Muscle of leg (tissue), 16 donors: ENCODE measurements at places on chromosomes 11 and 22. TPM values are rescaled to one million over a fixed set of nuclear protein-coding genes. Genes with fewer than 3 reads are reported as not detected.
A peak's percentile ranks its signal among the peaks of the same experiment; 100 is the strongest.

- no peaks in the 10 kb centered on the region for H3K27me3 ChIP-seq
- peak overlapping the region; percentile 38 for H3K27ac ChIP-seq
- no peaks in the 10 kb centered on the region for H3K36me3 ChIP-seq
- peak; percentile 78 for DNase-seq
- H3K4me1 ChIP-seq: peaks cover 17% of the 10 kb centered on the region
Observed at GRCh38 chr11:71418643-71419042, 29.6 kb downstream of the DHCR7 start.

DNA sequence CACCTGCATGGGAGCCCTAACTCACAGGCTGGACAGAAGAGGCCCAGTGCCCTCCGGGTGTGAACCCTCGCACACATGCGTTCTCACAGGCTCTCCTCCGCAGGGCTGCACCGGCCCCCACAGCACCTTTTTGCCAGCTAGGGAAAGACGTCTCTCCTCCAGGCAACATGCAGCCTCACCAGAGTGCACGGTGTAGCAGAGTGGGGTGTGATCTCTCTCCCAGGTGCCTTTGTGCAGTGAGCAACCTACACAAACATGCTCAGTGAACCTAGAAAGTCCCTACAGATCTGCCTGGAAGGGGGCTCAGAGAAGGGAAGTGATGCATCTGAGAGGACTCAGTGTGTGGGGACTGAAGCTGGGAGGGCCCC, 3.7 kb upstream of the CARNS1 start:
- no peak for DNase-seq
- H3K27me3 ChIP-seq: peaks cover 55% of the 10 kb centered on the region
- H3K4me1 ChIP-seq: peaks cover 68% of the 10 kb centered on the region
- no peak overlapping the region for H3K27ac ChIP-seq

GRCh38 chr11:64419818-64420485, 61.0 kb downstream of the RPS6KA4 start:
- DNase-seq: peak; percentile 62
- H3K36me3 ChIP-seq: no peaks in the 10 kb centered on the region
- H3K4me1 ChIP-seq: peaks cover 4% of the 10 kb centered on the region

DNA sequence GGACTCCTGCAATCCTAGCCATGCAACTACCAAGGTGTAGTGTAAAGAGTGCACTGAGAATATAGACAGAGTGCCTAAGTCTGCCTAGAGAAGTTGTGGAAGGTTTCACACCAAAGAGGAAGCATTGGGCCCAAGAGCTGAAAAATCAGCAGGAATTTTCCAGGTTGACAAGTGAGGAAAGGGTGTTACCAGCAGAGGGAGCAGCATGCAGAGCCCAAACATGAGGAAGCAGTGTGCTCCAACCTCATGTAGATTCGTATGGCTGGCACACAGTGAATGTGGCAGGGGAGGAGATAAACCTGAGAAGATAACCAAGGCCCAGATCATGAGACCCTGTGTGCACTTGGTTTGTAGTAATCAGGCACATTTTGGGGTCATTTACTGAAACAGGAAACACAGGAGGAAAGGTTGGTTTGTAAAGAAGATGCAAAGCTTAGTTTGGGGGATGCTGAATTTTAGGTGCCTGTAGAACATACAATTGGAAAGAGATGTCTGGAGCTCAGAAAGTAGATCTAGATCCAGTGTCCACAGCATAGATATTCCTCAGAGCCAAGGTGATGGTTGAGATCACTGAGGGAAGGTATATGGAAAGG, 1.7 kb downstream of the HPX start:
- no peak overlapping the region for H3K27ac ChIP-seq
- no peaks in the 10 kb centered on the region for H3K4me1 ChIP-seq
- peak; percentile 58 for DNase-seq
- no peaks in the 10 kb centered on the region for H3K36me3 ChIP-seq

- peaks cover 43% of the 10 kb centered on the region for H3K27me3 ChIP-seq
- H3K36me3 ChIP-seq: no peaks in the 10 kb centered on the region
- peaks cover 16% of the 10 kb centered on the region for H3K4me1 ChIP-seq
- peak; percentile 31 for DNase-seq
- no peak overlapping the region for H3K27ac ChIP-seq
Observed at GRCh38 chr11:119147604-119148333, 1.1 kb upstream of the ABCG4 start.

- no peaks in the 10 kb centered on the region for H3K27me3 ChIP-seq
- no peaks in the 10 kb centered on the region for H3K4me1 ChIP-seq
- no peak overlapping the region for H3K27ac ChIP-seq
- no peak overlapping the region for H3K4me3 ChIP-seq
- peaks cover 19% of the 10 kb centered on the region for H3K36me3 ChIP-seq
Observed at GRCh38 chr22:31828739-31829138, 74.9 kb downstream of the DEPDC5 start.

- H3K36me3 ChIP-seq: peaks cover 20% of the 10 kb centered on the region
- no peak for DNase-seq
- H3K27ac ChIP-seq: no peak overlapping the region
- peaks cover 15% of the 10 kb centered on the region for H3K4me1 ChIP-seq
- H3K27me3 ChIP-seq: peaks cover 6% of the 10 kb centered on the region
Observed at GRCh38 chr11:70402685-70403084, 4.4 kb downstream of the CTTN start.

- H3K4me1 ChIP-seq: peaks cover 92% of the 10 kb centered on the region
- H3K4me3 ChIP-seq: no peak overlapping the region
- DNase-seq: peak; percentile 91
- H3K27me3 ChIP-seq: peaks cover 2% of the 10 kb centered on the region
Observed at GRCh38 chr22:24432059-24432853, 4.9 kb downstream of the ADORA2A start.

DNA sequence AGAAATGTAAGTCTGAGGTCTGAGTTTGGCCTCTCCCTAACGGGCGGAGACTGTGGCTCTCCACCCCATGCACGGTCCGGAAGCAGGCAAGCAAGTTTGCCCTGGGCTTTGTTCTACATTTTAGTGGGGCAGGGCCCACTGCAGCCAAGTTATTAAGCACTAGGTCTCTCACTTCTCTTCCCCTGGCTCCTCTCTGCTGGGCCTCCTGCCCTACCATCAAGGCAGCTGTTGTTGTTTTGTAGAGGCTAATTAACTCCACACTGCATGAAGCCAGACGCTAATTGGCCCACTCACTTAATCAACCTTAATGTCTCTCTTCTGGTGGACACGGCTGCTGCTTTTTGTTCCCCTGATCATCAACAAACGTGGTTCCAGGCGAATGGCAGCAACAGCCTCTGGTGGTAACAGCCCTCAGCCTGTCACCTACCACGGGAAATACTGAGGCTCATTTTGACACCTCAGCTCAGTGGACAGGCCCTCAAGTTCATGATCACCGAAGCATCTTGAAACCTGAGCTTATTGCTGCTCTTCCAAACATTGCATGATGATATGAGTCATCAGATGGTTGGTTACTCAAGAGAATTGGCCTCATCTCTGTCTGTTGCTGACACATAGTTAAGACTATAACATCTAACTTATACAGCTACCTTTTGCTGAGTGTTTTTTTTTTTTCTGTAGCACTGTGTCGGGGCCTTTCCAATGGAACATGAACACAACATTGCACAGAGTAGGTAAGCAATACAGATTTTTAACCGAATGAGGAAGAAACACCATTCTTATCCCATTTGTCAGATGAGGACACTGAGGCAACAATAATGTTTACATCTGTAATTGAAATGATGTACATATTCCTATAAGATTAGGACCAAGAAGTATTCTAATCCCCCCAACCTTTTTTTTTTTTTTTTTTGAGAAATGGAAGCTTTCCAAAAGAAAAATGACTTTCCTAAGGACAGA, 20.8 kb upstream of the LMO2 start:
- peaks cover 8% of the 10 kb centered on the region for H3K4me1 ChIP-seq
- no peaks in the 10 kb centered on the region for H3K27me3 ChIP-seq
- no peak overlapping the region for H3K27ac ChIP-seq
- peak; percentile 47 for DNase-seq
- H3K4me3 ChIP-seq: no peak overlapping the region
- H3K36me3 ChIP-seq: no peaks in the 10 kb centered on the region

DNA sequence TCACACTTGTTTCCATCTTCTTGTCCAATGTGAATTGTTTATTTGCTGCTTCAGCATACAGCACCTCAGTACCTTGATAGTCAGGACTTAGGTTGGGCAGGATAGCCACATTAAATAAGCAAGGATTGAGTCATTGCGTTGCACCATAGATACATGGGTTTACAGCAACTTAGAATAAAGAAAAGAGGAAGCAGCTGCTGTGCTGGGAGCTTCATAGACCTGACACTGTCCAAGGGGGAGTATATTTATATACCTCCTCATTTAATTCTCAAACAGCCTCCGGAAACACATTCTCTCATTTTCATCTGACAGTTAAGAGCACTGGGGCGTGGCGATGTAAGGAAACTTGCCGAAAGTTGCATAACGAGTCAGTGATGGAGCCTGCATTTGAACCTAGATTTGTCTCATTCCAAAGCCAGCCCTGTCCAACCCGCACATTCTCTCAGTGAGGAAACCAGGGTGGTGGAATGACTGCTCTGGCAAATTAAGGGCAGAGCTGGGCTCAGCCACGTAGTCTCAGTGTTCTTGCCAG, 42.2 kb downstream of the UBASH3B start:
- peak; percentile 44 for DNase-seq
- H3K27ac ChIP-seq: no peak overlapping the region
- no peaks in the 10 kb centered on the region for H3K36me3 ChIP-seq
- no peaks in the 10 kb centered on the region for H3K27me3 ChIP-seq
- no peak overlapping the region for H3K4me3 ChIP-seq
- peaks cover 2% of the 10 kb centered on the region for H3K4me1 ChIP-seq

KRTAP5-10 gene
- polyA plus RNA-seq: not detected

SPA17 gene
- 4.5 TPM for polyA plus RNA-seq

DNA sequence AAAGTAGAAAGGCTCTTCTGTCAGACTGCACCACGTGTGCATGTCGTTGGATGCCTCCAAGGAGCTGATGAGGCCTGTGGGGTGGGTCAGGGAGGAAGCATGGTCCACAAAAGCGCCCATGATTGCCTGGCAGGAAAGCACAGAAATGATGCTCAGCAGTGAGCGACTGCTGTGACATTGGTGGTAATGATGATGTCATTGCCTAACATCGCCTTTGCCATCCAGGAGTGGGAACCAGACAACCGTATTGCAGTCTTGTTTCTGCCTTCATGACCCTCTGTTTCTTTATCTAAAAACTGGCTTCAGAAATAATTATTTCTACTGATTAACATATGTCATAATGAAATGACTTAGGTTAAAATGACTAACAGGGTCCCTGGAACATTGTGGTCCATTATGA, 477.8 kb upstream of the B3GAT1 start:
- no peak for DNase-seq
- H3K36me3 ChIP-seq: no peaks in the 10 kb centered on the region
- no peaks in the 10 kb centered on the region for H3K27me3 ChIP-seq

DNA sequence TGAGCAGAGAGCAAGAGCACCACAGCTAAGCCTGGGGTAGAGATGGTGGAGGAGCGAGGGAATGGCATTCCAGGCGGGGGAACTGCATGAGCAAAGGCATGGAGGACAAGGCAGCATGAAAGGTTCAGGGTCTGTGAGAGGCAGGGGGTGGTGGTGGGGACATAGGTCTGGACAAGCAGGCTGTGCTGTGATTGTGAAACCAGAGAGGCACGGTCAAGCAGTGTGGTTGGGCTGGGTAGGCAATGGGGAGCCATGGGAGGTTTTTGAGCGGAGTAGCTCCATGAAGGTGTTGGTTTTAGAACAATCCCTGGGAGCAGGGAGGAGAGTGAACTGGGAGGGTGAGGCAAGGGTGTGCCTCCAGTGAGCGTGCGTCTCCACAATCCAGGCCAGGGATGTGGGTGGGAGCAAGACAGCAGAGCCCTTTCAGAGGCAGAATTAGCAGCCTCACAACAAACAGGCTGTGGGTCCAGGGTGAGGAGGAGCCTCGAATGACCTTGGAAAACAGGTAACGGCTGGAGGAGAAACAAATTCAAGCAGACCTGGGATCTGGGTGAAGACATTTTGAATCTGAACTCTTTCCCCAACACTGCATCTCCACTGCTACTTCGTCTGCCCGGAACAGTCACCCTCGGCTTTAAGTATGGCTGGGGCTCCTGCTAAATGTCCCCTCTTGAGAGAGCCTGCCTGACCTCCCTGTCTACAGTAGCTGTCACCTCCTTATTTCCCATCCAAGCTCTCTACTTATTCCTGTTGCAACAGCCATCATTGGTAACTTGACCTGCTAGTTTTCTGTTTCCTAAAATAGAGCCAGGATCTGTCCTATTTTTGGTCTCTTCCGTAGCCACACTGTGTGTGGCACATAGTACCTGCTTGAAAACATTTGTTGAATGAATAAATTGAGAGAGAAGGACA, 27.0 kb upstream of the TSPAN18 start:
- H3K27me3 ChIP-seq: no peaks in the 10 kb centered on the region
- no peak for DNase-seq
- no peak overlapping the region for H3K4me3 ChIP-seq
- no peaks in the 10 kb centered on the region for H3K36me3 ChIP-seq
- H3K4me1 ChIP-seq: peaks cover 35% of the 10 kb centered on the region
- no peak overlapping the region for H3K27ac ChIP-seq

- H3K27ac ChIP-seq: no peak overlapping the region
- peak; percentile 16 for DNase-seq
- peaks cover 74% of the 10 kb centered on the region for H3K36me3 ChIP-seq
- H3K27me3 ChIP-seq: no peaks in the 10 kb centered on the region
- H3K4me1 ChIP-seq: no peaks in the 10 kb centered on the region
Observed at GRCh38 chr22:29524442-29525191, 28.9 kb downstream of the THOC5 start.

DNA sequence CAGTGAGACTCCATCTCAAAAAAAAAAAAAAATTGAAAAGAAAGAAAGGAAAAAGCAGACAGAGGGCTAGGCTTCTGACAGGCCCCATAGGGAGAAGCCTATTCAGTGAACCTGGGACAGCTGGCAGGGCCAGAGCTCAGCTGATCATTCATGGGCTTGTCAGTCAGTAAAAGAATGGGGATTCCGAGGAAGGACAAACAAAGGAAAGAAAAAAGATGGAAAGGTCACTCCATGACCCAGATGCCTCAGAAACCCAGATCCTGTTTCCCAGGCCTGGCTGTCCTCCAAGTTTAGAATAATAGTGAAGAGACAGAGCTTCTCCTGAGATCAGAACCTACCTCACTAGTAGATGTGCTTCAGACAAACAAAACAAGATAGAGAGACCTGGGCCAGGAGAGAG, 34.3 kb upstream of the ASPHD2 start:
- H3K36me3 ChIP-seq: no peaks in the 10 kb centered on the region
- peaks cover 2% of the 10 kb centered on the region for H3K27me3 ChIP-seq
- H3K4me3 ChIP-seq: no peak overlapping the region
- H3K27ac ChIP-seq: no peak overlapping the region
- no peaks in the 10 kb centered on the region for H3K4me1 ChIP-seq
- DNase-seq: no peak

DCDC1 gene
- 0.18 TPM for polyA plus RNA-seq

LRRC10B gene
- polyA plus RNA-seq: 0.21 TPM

- H3K36me3 ChIP-seq: no peaks in the 10 kb centered on the region
- no peaks in the 10 kb centered on the region for H3K4me1 ChIP-seq
- H3K4me3 ChIP-seq: no peak overlapping the region
Observed at GRCh38 chr11:105899772-105900171, 122.3 kb downstream of the MSANTD4 start.

GRCh38 chr11:26805001-26805400, 83.1 kb upstream of the SLC5A12 start:
- no peaks in the 10 kb centered on the region for H3K4me1 ChIP-seq
- DNase-seq: no peak
- no peaks in the 10 kb centered on the region for H3K36me3 ChIP-seq
- no peak overlapping the region for H3K4me3 ChIP-seq
